Stimulated activated CD4-positive, alpha-beta T cell treated with anti-CD3 and anti-CD28 coated beads, TNF-alpha, amount 100 ng/mL, for 24 hours (primary cell): ENCODE measurements at places on chromosomes 16 and 17.

GRCh38 chr16:31000671-31001382 is 9.6 kb downstream of the STX1B start:
- DNase-seq: no peak

DNA sequence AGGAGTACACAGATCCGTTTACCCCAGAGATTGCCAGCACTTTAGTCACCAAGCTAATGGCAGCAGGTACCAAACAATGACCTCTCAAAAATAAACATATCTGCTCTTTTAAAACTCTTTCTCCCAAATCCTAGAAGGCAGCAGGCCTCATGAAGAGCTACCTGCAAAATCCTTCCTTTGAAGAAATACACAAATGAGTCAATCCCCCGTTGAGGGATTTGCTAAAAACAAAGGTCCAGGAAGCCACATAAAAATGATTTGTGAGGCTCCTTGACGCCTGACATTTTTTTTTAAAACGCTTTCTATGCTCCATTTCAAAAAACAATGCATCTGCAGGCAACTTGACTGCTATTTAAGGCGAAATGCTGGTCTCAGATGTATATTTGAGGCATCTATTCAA is 58.2 kb downstream of the NACA2 start:
- DNase-seq: no peak

GRCh38 chr16:66562409-66562808 is 3.8 kb upstream of the CMTM1 start:
- no peak for DNase-seq

- DNase-seq: no peak
Measured at GRCh38 chr17:77725846-77726245, 232.7 kb upstream of the TNRC6C start.

DNA sequence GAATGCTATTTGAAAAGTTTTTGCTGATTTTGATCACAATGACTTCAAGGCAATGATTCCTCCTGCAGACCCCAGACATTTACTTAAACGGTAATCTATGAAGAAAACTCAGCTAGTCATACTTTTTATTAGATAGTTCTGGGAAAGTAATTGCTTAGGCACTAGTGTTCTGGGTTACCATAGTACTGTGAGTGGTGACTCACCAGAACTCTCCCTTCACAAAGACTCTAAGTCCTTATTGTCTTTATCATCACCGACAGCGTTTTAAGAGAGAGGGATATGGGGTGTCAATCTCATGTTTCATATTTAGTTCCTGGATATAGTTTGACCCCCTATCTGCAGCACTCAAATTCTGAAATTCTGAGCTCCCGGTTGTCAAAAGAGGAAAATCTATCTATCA is 43.0 kb upstream of the CDH8 start:
- no peak for DNase-seq

DNA sequence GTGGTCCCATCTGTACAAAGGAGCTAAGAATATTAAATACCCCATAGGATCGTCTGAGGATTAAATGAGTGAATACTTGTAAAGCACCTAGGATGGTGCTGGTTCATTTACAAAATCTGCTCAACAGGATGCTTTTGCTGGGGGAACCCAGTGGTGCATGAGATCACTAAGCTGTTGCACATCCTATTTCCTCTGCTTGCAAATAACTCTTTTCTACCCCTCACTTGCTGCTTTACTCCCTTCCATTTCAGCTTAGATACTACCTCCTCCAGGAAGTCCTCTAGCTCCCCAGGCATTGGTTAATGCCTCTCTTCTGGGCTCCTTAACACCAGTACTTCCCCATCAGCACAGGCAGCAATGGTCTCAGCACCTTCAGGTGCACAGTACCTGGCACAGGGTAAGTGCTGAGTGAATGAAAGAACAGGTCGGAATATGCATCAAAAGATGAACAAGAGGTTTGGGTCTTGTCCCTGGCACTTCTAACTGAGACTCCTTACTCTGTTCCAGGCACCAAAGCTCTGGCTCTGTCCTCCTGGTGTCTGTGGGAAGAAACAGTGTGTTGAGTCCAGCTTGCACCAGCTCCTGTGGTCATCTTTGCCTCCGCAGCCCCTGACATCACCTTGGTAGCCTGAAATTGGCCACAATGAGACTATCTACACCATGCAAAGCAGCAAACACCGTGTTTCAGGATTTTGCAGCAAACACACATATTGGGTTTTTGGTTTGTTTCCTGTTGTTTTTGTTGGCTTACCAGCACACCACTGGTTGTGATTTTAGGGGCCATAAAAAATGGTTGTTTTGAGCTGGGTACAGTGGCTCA is 24.1 kb upstream of the IL21R start:
- no peak for DNase-seq

DNA sequence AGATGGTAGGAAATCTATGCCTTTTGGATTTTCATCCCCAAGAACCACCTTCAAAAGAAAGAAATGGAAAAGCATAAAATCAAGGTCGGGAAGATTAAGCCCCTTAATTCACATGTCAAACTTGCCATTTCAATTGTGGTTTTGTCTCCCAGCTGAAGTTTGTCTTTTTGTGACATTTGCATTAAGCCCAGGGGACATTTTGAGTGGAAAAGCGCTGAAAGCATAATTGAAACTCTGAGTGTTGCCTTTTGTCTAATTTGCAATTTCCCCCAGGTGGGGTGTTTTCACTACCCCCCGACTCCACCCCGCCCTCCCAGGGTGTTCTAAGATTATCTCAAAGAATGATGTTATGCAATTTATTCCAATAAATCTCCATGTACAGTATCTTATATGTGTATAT is 396.2 kb downstream of the CDH13 start:
- no peak for DNase-seq

DNA sequence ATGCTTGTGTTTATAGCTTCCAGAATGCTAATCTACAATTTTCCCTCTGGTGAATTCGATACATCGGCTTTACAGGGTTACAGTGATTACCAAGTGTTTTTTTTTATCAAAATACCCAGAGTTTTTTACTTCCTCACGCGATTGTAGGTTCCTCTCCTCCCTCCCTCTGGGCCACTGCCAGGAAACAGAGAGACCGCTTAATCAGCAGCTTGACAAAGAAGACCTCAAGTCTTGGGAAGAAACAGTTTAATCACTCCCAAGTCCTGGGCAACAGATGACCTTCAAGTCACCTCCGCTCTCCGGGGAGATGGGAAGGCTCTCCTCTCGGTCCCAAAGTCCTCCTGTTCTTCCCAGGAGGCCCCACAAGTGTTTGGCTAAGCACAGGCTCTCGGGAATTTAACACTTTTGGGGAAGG is 23.5 kb downstream of the SMTNL2 start:
- no peak for DNase-seq

DNA sequence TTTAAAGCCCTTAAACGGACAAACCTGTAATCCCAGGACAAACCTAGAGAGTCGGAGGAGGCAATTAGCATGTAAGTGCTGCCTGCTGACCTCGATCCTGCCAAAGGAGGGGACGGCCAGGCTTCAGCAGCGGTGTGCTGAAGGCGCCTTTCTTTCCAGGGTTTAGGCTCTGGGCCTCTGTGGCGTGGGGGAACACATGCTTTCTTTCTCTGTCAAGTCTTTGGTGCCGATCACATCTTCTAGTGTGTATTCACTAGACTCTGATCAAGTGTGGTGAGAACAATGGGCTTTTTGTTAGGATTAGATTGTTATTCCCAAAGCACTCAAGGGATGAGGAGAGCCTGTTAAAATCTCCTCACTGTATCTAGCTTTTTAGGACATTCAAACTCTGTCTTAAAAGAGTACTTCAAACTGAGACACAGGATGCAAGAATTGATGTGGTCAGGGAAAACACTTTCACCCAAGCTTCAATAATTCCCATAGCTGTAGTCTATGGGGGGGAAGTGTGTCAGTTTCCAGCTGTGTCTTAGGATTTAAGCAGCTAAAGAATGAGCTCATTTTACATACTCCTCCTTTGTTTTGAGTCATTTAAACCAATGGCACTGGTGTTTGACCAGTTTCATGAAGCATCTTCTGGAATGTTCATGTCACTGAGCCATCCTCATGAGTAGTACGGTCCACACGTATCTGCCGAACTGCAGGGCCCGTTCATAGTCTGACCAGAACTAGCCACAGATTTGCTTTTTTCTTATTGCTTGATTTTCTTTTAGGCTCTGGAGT is 51.2 kb downstream of the RPA1 start:
- DNase-seq: no peak

- no peak for DNase-seq
Measured at GRCh38 chr17:33145941-33146340, 147.2 kb downstream of the ASIC2 start.

- DNase-seq: no peak
Measured at GRCh38 chr16:79557421-79557820, 43.1 kb downstream of the MAF start.
